ENCODE measurements at places on chromosomes 4 and X.

- no peak for DNase-seq
These were observed 15.6 kb downstream of the PNMA6F start for GRCh38 chrX:153305972-153306371.

- no peak for DNase-seq
These were observed 10.8 kb downstream of the CTAG1A start for GRCh38 chrX:154595559-154596249.

DNA sequence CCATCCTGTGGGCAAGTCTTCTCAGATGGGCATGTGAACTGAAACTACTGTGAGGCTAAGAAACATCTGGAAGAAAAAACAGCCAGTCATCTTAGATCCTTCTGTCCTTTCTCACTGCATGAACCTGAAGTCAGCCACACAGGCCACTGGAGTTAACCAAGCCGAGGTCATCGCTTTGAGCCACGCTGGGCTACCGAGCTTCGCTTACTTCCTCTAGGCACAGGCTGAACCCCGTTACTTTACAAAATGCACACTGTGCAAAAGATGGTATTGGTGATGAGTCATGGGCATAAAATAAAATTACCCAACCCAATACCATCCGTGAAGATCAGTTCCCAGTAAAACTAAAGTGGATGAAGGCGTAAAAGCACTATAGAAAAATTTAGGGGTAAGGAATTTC lies 86.2 kb downstream of the MTMR1 start:
- DNase-seq, result no peak

DNA sequence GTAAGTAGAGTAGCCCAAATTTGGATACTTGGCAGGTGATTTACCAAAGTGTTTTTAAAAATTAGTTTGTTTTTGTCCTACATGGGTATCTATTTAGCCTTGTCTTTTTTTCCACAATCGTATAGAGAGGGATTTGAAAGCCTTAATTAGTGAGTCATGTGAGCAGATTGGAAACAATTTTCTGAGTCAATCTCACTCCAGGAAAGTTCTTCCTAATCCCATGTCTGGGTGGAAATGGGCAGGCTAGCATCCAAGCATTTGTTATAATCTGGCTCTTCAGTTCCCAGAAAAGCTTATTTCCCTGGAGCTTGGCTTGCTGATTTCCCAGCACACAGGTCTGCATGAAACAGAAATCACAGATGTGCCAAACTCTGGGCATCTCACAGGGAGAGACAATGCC lies 426.9 kb upstream of the BOD1L1 start:
- no peak for DNase-seq

- no peak for DNase-seq
These were observed 825.6 kb downstream of the PCDH7 start for GRCh38 chr4:31545755-31546154.
